ENCODE measurements at places on chromosomes 4 and X.

- DNase-seq = no peak
These were observed 37.2 kb upstream of the GPR78 start for GRCh38 chr4:8542776-8543525.

DNA sequence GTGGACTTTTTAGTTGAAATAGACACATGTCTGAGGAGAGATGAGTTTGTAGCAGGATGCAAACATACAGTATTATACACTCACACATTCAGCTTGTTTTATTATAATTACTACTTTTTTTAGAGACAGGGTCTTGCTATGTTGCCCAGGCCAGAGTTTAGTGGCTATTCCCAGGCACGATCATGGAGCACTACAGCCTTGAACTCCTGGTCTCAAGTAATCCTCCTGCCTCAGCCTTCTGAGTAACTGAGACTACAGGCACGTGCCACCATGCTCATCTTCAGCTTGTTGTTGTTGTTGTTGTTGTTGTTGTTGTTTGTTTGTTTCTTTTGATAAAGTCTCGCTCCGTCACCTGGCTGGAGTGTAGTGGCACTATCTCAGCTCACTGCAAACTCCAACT is 94.7 kb upstream of the ACSL4 start:
- DNase-seq = no peak

DNA sequence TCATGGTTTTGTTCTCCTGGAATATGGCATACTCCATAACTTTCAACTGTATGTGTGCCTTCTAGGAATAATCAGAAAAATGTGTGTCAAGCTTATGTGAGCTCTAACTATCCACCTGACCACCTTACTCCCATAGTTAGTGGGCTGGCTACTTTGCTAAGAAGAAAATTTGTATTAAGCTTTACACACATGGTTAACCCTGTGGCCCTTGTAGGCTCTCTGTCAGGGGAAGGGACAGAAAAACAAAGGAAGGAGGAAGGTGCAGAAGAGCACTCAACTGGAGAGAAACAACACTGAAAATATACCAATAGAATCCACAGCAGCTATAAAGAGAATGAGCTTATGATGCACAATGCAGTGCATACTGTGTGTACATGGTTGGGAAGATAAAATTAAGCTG is 84.6 kb downstream of the PPP3CA start:
- DNase-seq = no peak

DNA sequence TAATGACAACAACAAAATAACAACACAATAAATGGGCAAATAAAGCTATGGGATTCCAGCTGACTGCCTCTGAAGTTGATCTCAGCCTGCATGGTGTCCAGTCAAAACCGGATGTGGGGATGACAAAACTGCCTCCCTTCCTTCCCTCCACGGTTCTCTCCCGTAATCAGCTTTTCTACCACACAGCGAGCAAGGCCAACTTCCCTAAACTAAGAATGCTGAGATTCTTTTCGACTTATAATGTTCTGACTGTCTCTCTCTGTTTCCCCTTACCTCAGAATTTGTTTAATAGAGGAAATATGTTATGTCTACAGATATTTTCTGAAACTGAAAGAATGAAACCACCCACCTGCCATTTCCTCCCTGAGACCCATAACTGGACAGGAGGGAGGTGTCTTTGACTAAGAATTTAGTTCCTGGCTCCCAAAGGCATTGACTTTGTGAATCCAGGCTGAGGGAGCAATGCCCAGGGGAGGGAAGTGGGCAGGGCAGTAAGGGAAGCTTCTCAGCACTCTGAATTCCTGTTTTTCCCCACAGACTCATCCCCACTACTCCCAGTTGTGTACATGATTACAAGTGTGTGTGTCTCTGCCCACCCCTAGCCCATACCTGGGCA is 1.0 kb upstream of the TLR1 start:
- DNase-seq = no peak

DNA sequence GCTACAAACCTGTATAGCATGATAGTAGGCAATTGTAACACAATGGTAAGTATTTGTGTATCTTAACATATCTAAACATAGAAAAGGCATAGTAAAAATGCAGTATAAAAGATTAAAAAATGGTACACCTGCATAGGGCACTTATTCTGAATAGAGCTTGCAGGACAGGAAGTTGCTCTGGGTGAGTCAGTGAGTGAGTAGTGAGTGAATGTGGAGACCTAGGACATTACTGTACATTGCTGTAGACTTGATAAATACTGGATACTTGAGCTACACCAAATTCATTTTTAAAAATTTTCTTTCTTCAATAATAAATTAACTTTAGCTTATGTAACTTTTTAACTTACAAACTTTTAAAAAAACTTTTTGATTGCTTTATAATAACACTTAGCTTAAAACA is 68.2 kb upstream of the MAML3 start:
- DNase-seq = no peak

DNA sequence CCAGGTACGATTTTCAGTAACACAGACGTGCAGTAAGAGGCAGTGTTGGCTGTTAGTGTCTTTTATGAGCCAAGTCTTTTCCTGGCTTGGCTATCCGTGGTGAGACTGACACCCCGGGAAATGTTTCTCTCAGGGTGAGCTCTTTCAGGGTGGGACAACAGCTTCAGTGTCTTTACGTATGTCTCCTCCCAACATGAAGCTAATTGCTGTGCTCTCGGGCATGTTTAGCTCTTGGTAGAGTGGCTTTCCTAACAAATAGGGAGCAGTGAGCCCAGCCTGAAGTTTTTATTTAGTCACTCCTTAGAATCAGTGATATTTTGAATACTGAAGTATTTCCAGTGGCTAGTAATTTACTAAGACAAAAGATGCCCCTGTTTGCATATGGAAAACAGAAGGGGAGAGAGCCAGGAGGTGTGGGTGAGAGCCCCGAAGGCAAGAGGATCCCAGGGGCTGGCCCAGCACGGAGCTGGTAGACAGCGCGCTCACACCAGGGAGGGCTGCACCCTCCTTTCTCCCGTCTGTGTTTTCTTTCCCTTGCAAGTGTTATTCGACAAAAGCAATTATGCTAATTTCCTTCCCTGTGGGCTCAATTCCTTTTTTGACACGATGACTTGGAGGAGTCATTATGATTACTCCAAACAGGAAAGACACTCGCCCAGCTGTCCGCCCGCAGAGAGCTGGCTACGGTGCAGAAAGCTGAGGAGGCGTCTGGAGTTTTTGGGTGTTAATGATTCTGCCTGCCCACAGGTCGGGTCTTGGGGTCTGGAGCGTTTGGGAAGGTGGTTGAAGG is 47.7 kb downstream of the PDGFRA start:
- no peak for DNase-seq

DNA sequence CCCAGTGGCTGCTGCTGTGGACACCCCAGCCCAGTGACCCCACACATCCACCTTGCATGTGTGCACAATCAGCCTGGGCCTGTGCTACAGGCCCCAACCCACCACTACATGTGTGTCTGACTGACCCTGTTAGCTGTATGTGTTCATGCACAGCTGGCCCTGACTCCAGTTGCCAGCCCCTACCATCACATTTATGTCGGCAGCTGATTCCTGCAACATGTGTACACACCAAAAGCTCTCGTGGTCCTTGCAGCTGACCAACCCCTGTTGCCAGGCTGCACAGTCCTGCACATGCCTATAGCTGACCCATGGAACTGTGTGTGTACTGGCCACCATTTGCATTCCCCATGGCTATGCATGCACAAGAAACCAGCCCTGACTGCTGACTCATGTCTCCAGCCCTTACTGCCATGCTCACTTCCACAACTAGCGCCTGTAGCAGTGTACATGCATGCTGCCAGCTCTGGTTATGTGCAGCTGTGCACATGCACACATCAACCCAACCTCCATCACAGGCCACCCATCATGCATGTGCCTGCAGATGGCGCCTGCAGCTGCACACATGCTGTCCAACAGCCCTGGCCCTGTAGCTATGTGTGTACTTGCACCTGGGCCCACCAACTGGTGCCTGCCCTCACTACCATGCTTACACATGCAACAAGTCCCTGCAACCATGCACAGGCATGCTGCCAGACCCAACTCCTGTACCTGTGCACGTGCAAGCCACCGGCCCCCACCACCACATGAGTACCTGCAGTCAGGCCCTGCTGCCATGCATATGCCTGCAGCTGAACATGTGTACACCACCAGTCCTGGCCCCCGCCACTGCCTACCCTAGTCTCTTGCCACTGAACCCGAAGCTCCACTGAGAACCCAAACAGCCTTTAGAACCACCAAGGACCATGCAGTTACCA is 28.1 kb downstream of the SMIM10L2A start:
- no peak for DNase-seq

- DNase-seq = no peak
These were observed 1049.8 kb upstream of the GRIA3 start for GRCh38 chrX:122134291-122134690.

- no peak for DNase-seq
These were observed 207.4 kb downstream of the AFAP1 start for GRCh38 chr4:7732263-7732662.

- DNase-seq = no peak
These were observed 702.6 kb downstream of the CENPC start for GRCh38 chr4:66842724-66843088.

- no peak for DNase-seq
These were observed 422.6 kb upstream of the SLIT2 start for GRCh38 chr4:19829101-19829500.

- no peak for DNase-seq
These were observed 2.8 kb upstream of the AWAT1 start for GRCh38 chrX:70231666-70232065.

DNA sequence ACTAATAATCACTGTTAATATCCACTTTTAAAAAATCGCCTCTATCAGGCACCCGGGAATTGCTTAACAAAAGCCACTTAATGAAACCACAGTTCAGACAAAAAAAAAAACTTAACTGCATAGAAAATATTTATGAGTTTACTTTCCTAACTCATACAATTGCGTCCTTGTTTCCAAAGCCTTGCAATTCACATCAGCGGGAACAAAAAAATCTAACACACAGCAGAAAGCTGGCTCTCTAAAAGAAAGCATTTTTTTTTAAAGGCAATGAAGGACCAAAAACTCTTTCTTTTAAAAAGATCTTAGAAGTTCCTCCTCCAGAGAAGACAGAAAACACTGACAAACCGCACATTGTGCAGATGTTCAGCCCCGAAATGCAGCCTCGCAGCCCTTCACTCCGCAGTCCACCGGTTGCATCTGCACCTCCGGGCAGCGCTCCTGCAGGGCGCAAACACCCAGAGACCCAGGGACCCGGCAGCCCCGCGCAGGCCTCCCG is 812 bp downstream of the FAT1 start:
- no peak for DNase-seq

- DNase-seq = no peak
These were observed 98.5 kb upstream of the ETNPPL start for GRCh38 chr4:108861334-108861733.

DNA sequence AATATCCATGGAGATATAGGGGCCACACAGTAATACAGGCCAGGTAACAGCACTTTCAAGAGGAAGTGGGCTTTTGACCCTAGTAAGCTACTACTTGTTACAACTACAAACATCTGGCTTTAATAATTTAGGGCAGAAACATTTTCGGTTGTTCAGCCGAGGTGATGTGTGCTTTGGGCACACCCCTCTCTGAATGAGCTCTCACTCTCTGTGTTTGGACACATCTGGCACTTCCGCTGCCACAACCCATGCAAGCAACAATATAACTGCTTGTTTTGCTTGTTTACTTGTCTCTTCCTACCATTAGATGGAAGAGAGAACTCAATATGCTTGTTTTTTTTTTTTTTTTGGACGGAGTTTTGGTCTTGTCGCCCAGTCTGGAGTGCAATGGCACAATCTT is 277.2 kb downstream of the HS3ST1 start:
- DNase-seq = no peak

- DNase-seq = no peak
These were observed 23.9 kb upstream of the CXCL13 start for GRCh38 chr4:77581724-77582123.

GRCh38 chr4:3199653-3200422 is 49.1 kb upstream of the MSANTD1 start:
- no peak for DNase-seq

- no peak for DNase-seq
These were observed 19.3 kb downstream of the EPHA5 start for GRCh38 chr4:65651031-65651430.

GRCh38 chr4:33061727-33062126 is 2341.6 kb downstream of the PCDH7 start:
- no peak for DNase-seq

DNA sequence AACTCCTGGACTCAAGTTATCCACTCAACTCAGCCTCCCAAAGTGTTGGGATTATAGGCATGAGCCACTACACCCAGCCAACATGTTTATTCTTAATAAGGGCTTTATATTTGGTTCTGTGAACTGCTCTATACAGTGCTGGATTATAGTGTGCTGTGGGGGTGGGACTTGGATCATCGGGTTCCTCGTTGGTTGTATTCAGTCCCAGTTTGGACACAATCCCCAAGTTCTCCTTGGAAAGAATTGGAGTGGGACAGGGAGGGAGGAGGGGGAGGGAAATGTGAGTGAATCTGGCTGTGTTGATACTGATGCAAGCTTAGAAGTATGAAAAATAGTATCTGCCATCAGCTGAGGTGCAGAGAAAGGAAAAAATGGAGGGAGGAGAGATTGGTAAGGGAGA is 121.3 kb downstream of the KIT start:
- no peak for DNase-seq

DNA sequence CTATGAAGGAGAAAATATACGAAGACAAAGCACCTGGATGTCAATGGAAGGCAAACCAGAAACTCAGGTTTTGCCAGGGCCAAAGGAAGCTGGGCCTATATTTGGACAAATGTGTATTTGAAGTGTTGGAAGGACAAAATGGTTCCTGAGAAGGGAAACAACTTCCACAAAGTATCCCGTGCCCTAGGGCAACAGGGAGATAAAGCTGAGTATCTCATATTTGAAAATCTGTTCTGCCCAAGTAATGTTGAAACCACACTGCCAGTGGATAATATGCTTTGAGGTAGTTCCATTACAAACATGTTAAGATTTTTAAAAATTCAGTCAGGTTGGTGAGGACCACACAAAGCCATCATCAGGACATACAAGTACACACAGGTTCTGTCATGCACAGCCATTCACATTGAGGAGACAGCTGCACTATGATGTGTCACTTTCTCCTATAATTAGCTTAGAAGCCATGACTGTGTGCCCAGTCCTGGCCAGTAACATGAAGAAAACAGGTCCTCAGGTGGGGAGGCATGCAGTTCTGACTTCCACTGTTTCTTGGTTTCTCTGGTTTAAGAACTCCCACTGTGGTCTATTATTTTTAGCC is 116.4 kb downstream of the PWWP3B start:
- no peak for DNase-seq

- peak; percentile 78 for DNase-seq
These were observed at the start of gene AMMECR1 for GRCh38 chrX:110317820-110318663. Gene AMMECR1, minus strand, starts transcription at chrX:110318085. Its CDS starts 14 bp downstream, at chrX:110318071.

DNA sequence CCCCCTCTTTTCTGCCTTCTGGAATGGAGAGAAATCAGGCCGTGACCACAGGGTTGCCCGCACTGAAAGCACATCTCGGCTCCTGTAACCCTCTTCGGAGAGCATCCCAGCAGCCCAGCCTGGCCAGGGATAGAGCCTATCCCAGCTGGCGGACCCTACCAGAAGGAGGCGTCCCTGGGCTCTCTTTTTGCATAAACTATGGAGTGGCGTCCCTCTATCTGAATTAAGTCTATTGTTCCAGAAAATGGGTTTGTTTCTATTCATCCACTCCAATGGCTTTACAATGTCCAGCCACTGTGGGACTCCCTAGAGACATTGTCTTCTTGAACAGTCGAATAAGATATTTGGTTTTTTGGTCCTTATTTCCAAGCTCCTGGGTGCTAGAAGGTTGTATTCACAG is 689 bp upstream of the NHSL2 start:
- no peak for DNase-seq
